ENCODE measurements at places on chromosomes 5 and 9.

DNA sequence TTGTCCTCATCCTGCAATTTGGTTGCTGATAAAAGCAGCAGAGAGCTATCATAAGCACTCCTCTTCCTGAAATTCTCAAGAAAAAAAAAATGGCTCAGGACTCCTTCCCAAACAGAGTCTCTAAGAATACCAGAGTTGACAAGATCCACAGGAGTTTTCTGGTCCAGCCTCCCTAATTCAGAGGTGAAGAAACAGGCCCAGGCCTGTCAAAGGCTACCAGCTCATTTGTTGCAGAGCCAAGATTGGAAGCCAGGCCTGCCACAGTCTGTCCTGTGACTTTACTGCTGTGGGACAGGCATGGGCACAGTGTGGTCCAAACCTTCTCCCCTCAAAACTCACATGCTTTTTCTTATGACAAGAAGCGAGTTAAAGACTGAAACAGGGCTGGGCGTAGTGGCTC, 41.5 kb downstream of the NIPSNAP3B start:
- DNase-seq, result no peak

DNA sequence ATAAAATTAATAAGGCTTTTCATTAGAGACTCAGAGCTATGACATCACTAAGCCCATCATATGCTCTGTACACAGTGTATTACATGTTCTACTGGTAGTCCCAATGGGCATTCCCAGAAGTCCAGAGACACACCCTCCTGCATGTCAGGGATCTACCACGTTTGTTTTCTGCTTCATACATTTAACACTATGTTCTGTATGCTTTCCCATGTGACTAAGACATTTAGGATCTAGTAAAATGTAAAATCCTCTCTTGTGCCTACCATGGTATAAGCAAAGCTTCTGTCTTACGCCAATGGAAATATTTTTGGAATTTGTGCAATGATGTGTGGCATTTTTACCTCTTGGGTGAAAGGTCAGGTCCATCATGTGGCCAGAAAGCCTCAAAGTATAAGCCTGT, 192.4 kb downstream of the ADAMTSL1 start:
- no peak for DNase-seq

DNA sequence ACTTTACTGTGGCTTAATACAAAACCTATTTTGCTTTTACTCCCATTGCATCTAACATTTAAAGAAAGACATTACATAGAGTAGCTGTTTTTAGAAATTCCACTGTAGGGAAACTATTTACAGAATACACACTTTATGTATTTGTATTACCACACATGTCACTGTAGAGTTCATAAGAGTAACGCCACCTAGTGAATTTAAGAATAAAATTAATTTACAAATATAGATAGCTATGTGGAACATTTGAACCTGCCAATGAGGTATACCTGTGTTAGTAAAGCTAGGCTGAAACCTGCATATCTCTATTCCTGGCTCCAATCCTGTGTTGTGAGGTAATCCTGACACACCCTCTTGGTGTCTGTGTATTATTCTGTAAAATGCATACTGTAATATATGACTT, 234.4 kb downstream of the MAST4 start:
- no peak for DNase-seq

GRCh38 chr9:92315456-92315855, 9.7 kb downstream of the NOL8 start:
- no peak for DNase-seq

DNA sequence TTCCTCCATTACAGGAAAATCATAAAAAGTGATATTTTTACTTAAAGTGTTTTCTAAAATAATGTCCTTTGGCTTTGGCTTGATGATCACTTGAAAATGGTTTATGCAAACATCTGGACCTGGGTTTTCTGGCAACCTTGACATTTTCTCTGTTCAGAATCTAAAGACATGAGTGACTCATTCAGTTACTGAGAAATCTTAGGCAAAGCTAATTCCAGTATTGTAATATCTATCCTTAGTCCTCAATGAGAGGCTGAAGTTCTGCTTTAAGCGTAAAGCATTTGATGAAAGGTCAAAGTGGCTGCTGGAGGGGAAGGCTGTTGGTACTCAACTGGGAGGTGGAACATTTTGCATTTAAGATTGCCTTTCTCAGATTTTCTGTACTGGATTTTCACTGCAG, 2.3 kb downstream of the MAN2A1 start:
- no peak for DNase-seq

DNA sequence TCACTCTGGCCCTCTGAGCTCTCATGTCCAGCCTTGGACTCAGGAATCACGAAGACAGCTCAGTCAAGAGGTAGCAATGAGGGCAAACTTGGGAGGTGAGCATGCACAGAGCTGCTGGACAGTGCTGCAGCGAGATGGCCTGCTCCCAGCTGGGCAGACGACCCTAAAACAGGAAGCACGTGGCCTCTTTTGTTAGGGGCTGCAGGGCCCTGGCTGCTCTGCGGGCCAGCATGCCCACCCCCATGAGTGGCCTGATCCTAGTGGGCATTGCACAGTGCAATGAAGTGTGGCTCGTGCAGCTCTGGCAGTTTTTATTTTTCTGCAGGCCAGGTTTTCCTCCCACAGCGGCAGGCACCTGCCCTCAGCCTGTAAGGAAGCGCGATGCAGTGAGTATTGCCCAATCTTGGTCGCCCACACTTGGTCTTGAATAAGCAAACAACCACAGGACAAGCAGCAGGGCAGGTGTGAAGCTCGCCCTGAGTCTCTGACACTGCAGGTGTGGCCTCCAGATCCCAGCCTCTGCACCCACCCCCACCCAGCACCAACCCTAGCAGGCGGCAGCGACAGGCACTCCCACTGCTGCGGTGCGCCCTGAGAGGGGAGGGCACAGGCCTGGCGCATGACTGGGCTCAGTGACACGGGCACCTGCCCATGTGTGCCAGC, 60.8 kb downstream of the SEMA4D start:
- DNase-seq, result peak; percentile 97

DNA sequence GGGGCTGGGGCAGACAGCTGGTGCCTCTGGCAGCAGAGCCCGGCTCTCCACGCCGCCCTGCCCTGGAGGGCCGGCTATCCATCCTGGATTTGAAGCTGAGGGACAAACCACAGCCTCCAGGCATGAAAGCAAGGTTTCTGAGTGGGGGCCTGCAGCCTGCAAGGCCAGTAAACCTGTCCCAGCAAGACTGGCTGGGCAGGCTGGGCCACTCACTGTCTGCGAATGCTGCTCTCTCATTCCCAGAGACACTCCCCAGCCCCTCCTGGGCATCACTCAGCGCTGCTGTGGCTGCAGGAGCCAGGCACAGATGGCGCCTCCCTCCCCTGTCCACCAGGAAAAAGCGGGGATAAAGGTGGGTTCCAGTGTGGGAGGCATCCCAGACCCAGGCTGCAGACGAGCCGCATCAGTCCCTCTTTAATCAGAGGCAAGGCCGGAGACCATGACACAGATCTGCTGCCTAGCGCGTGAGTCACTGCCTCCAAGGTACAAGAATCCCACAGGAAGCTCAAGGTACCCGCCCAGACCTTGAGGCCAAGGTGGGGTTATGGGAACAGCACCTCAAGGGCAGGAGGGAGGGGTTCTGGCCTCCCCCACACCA, 118.0 kb downstream of the VAV2 start:
- DNase-seq, result no peak

DNA sequence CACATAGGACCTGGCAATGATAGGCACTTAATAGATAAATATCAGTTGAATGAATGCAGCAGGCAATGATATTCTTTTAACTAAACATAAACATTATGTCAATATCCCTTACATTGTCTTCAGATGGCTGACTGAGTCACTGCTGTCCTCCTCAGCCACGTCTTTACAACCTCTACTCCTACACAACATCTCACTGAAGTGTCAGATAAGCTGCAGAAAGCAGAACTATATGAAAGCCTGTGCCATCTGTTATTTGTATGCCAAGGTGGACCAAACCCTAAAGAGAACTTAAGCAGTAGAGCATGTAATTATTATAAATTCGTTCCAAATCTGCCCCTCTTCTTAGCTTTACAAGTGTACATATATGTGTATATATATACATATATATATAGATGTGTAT, 271.2 kb downstream of the RASEF start:
- no peak for DNase-seq

- no peak for DNase-seq
Measured at GRCh38 chr5:127011961-127012644, 18.3 kb downstream of the MARCHF3 start.

DNA sequence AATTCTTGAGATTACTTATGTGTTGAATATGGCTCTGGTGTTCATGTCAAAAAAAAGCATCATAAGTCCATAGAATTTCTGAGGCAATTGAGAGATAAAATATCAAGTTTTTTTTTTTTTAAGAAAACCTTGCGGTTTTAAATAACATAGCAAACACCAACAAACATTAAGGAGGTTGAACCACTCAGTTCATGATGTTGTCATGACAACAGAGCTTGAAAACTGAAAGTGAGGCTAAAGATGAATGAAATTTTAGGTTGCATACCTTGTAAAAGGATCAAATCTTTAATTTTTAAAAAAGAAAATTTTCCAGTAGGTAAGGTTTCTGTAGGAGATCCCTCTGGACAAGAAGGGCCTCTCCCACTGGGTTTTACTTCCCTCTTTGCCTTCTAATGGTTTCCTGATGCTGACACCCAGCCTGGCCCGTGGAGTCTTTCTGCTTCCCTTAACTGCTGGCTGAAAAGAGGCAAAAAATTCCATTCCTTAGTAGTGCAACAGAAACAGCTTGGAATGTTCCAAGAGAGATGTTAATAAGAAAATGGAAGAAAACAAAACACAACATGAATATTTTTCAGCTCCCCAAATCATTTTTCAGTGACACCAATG, 60.0 kb upstream of the FER start:
- no peak for DNase-seq

DNA sequence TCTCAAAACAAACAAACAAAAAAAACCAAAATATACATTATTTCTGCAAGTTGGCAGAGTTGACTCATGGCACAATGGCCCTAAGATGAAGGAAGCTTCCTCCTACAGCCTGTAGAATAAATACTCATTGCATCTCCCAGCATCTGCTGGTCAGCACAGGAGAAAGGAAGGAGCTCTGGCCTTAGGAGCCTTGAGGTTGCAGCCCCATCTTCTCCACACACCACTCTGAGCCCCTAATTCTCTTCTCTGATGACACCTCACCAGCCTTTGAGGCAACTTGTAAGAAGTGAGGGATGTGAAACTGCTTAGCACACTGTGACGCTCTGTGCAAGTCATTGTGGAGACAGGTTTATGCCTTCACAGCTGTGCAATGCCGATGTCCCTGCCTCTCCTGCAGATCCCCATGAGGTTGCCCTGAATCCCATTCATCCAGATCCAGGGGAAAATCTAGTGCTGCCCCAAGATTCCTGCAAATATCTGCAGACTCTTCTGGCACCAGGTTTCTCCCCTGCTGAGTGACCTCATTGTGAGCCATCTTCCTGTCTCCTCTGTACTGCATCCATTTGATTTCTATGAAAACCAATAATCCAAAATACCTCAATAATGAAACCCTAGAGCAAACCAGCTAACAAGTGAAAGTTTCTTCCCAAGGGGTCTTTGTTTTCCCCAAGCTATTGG, 65.3 kb upstream of the TGFBR1 start:
- no peak for DNase-seq

DNA sequence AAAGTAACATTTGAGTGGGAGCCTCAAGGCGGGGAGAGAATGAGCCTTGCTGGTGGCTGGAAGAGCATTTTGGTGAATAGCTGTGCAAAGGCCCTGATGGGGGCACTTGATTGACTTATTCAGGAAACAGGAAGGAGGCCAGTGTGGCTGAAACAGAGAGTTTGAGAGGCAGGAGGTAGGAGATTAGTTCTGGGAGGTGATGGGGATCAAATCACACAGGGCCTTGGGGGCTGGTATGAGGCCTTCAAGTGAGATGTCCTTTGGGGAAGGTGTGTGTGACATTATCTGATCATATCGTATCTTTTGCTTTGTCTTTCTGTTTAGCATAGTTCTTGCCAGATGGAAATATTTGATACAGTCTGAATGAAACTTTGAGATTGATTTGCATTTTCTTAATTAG, 172.3 kb downstream of the TENT4A start:
- no peak for DNase-seq

GRCh38 chr5:76367623-76368371, 35.3 kb upstream of the IQGAP2 start:
- DNase-seq, result no peak

- DNase-seq, result no peak
Measured at GRCh38 chr5:141717043-141717442, 35.0 kb upstream of the ARAP3 start.

- DNase-seq, result no peak
Measured at GRCh38 chr5:96017951-96018350, 56.3 kb upstream of the ELL2 start.

DNA sequence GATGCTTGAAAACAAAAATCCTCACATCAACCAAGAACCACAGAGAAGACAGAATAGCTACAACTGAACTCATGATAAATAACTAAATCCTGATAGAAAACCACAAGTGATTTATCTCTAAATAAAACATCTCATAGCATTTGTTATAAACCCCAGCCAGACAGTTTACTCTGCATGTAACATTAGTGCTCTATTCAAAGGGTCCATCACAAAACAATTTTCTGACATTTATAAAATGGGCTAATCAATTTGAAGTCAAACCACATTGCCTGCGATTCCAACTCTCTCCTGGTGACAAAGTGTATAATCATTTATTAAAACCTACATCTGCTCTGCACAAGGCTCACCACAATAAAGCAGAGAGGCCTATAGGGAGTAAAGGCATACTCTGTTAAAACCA, 49.8 kb downstream of the UIMC1 start:
- no peak for DNase-seq

DNA sequence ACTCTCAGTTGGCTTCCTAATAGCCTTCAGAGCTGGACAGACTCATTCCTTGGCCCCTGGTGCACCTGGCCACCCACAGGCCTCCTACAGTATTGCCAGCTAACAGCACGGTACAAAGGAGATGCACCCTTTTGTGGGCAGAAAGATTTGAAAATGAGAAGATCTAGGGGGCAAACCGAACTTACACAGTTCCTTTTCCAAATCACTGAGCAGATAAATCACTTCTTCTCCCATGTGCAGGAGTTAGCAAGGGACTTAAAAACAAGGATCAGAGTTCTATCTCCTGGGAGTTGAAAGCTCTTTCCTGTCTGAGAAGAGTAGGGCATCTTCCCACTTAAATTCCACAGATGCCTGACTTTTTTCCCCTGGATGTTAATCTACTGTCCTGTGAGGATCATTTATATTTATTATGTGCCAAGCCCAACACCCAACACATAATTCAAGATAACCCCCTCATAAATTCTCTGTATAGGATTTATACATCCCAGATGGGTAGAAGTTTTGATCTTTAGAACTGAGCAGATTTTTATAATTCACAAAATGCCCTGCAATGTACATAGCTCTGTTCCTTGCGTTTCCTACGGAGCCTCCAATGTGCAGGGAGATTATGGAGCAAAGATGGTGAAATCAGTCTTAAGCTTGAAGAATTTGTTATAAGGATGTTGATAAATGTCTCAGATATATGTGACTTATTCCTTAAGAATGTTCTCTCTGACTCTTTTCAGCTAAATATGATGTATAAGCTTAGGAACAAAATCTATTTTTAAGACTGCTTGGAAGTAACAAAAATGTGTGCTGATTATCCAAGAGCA, 207.2 kb upstream of the DAPK1 start:
- no peak for DNase-seq
